Thoracic aorta (tissue), 2 donors: ENCODE measurements at places on chromosomes 3 and 15.
A peak's percentile ranks its signal among the peaks of the same experiment; 100 is the strongest.

- H3K27me3 ChIP-seq = no peaks in the 10 kb centered on the region
- DNase-seq = no peak
- no peak overlapping the region for H3K4me3 ChIP-seq
- H3K4me1 ChIP-seq = no peaks in the 10 kb centered on the region
- H3K27ac ChIP-seq = no peak overlapping the region
Measured at GRCh38 chr3:134762016-134762415, 33.0 kb upstream of the EPHB1 start.

GRCh38 chr3:44029100-44029499 lies 212.6 kb upstream of the TOPAZ1 start:
- H3K4me3 ChIP-seq = no peak overlapping the region
- H3K4me1 ChIP-seq = no peaks in the 10 kb centered on the region
- H3K27ac ChIP-seq = no peak overlapping the region
- DNase-seq = no peak
- no peaks in the 10 kb centered on the region for H3K36me3 ChIP-seq

- no peak overlapping the region for H3K27ac ChIP-seq
- no peaks in the 10 kb centered on the region for H3K27me3 ChIP-seq
- H3K36me3 ChIP-seq = no peaks in the 10 kb centered on the region
- H3K4me1 ChIP-seq = no peaks in the 10 kb centered on the region
- no peak for DNase-seq
- no peak overlapping the region for H3K4me3 ChIP-seq
Measured at GRCh38 chr3:117184574-117184973, 475.0 kb downstream of the TUSC7 start.

DNA sequence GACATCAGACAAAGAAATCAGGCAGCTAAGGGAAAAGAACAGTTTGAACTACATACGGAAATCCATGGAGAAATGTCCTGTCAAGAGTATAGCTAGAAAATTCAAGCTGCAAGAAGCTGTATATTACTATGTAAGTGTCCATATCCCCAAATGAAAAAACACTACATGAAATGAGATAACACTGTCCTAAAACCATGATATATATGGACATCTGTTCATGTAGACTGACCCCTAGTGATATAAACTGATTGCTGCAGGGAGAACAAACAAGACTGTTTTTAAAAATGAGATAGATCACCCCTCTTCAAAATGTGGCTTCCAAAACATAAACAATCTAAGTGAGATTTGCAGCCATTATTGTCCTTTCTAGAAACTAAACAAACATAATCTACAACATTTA lies 985.6 kb downstream of the EPHA3 start:
- no peak for DNase-seq
- H3K27ac ChIP-seq = no peak overlapping the region
- no peaks in the 10 kb centered on the region for H3K36me3 ChIP-seq
- H3K27me3 ChIP-seq = no peaks in the 10 kb centered on the region
- H3K4me1 ChIP-seq = no peaks in the 10 kb centered on the region

DNA sequence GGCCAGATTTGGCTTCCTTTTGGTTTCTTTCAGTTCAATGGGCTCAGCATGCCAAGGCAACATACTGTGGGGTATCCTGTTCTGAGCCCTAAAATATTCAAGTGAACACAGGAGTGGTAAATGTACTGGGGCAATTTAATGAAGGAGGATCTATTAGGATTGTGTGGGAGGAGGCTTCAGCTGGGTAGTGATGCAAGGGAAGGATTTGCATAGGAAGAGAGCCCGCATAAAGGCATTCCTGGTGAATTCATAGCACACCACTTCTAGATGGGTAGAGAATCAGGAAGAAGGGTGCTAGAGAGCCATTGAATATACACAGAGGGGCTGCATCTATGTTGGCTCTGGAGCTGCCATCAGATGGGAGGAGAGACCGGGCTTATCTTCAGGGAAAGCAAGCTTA lies 20.6 kb upstream of the KNG1 start:
- H3K27me3 ChIP-seq = no peaks in the 10 kb centered on the region
- no peaks in the 10 kb centered on the region for H3K36me3 ChIP-seq
- no peak overlapping the region for H3K27ac ChIP-seq
- no peak overlapping the region for H3K4me3 ChIP-seq
- no peak for DNase-seq

DNA sequence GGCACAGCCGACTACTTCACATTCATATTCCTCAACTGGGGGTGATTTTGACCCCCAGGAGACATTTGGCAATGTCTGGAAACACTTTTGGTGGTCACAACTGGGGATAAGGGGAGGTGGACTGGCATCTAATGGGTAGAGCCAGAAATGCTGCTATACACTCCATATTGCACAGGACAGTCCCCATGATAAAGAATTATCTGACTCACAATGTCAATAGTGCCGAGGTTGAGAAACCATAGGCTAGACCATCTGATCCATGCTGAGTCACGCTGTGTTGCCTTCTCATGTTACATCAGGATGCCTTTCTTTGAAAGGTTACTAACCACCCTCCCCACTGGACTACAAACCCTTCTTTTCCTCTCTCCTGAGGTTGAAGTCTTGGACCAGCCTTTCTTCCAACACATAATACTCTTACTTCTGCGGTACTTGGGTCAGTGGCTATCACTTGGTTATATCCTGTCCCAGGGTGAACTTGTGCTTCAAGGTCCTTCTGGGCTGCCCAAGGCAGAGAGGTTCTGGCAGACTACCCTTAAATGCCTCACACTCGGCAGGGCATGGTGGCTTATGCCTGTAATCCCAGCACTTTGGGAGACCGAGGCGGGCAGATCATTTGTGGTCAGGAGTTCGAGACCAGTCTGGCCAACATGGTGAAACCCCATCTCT lies 68.8 kb downstream of the CTNNB1 start:
- no peak overlapping the region for H3K4me3 ChIP-seq
- no peak overlapping the region for H3K27ac ChIP-seq
- H3K36me3 ChIP-seq = no peaks in the 10 kb centered on the region
- no peaks in the 10 kb centered on the region for H3K4me1 ChIP-seq
- no peak for DNase-seq

DNA sequence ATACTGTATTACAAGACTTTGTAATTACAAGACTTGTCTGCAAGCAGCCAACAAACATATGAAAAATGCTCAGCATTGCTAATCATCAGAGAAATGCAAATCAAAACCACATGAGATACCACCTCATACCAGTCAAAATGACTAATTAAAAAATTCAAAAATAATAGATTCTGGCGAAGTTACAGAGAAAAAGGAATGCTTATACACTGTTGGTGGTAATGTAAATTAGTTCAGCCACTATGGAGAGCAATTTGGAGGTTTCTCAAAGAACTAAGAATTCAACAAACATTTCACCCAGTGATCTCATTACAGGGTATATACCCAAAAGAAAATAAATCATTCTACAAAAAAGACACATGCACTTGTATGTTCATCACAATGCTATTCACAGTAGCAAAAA lies 617.5 kb upstream of the CCDC54 start:
- H3K27me3 ChIP-seq = no peaks in the 10 kb centered on the region
- DNase-seq = no peak
- no peak overlapping the region for H3K4me3 ChIP-seq
- H3K4me1 ChIP-seq = no peaks in the 10 kb centered on the region
- no peak overlapping the region for H3K27ac ChIP-seq

DNA sequence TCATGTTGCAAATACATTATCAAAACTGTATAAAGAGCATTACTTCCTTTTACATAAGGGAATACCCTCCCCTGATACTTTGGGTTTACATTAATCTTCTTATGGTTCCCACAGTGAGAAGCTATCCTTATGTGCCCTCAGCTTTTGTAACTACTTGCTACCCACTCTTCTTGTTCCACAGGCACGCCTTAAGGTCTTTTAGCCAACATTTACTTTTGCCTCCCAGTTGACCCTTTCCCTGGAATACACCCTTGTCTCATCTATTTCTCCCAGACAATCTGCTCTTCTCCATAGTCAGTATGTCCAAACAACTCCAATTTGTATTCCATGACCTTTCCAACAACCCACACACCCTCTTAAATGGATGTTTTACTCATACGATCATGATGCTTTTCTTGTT lies 116.8 kb upstream of the COL8A1 start:
- no peaks in the 10 kb centered on the region for H3K36me3 ChIP-seq
- H3K27me3 ChIP-seq = no peaks in the 10 kb centered on the region
- peaks cover 10% of the 10 kb centered on the region for H3K4me1 ChIP-seq

GRCh38 chr3:12532182-12532581 lies 13.1 kb downstream of the MKRN2OS start:
- DNase-seq = no peak
- peaks cover 15% of the 10 kb centered on the region for H3K36me3 ChIP-seq
- no peaks in the 10 kb centered on the region for H3K4me1 ChIP-seq
- H3K27me3 ChIP-seq = no peaks in the 10 kb centered on the region
- H3K4me3 ChIP-seq = no peak overlapping the region

DNA sequence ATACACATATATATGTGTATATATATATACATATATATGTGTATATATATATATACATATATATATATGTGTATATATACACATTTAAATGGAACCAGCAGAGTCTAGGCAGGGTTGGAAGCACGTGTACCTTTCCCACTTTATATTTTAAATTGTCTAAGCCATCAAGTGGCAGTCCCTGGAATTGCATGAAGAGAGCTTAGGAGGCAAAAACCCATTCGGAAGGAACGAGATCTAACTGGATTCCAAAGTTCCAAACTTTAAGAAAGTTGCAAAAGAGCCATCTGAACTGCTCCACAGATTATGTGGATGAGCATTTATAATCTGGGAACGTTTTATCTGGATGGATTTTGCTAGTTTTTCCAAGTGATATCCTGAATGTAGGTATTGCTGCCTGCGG lies 186.5 kb downstream of the FOXP1 start:
- H3K4me1 ChIP-seq = peaks cover 25% of the 10 kb centered on the region
- no peak for DNase-seq
- no peaks in the 10 kb centered on the region for H3K27me3 ChIP-seq
- H3K36me3 ChIP-seq = no peaks in the 10 kb centered on the region
- no peak overlapping the region for H3K27ac ChIP-seq

DNA sequence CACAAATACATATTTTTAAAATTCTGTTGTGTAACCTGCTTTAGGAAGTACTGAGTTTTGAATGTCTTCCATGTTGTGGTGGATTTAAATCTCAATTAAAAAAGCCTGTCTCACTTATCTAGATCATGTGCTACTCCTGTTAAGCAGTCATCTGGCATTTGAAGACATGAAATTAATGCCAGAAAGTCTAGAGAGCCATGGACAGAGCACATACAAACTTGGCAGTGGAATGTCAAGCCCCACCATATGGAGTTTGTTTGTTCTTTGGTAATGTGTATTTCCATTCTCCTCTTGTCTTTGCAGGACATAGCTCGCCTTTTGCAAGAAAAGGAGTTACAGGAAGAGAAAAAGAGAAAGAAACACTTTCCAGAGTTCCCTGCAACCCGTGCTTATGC lies 39.3 kb upstream of the UTS2B start:
- H3K4me1 ChIP-seq = no peaks in the 10 kb centered on the region
- DNase-seq = no peak
- no peak overlapping the region for H3K4me3 ChIP-seq
- H3K36me3 ChIP-seq = peaks cover 3% of the 10 kb centered on the region

DNA sequence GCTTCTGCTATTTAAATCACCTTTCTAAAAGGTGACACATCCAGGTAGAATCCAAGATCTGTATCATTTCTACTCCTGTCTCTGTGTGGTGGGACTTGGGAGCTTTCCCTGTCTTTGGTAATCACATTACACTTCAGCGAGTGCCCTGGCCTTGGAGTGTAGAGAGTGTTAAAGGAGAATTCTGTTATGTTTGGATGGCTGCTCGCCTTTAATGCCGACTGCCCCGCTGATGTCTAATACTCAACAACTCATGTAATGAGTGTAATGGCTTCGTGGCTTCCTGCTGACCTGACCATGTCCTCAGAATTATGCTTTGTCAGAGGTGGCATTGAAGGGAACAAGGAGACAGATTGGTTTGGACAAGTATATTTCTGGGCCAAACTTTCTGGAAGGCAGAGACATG lies 66.3 kb upstream of the LRTM1 start:
- H3K4me1 ChIP-seq = no peaks in the 10 kb centered on the region
- H3K27ac ChIP-seq = no peak overlapping the region
- no peaks in the 10 kb centered on the region for H3K36me3 ChIP-seq
- H3K4me3 ChIP-seq = no peak overlapping the region
- no peak for DNase-seq

- no peak overlapping the region for H3K4me3 ChIP-seq
- no peaks in the 10 kb centered on the region for H3K27me3 ChIP-seq
- no peaks in the 10 kb centered on the region for H3K36me3 ChIP-seq
- DNase-seq = no peak
Measured at GRCh38 chr15:59444081-59444835, 6.3 kb downstream of the FAM81A start.

DNA sequence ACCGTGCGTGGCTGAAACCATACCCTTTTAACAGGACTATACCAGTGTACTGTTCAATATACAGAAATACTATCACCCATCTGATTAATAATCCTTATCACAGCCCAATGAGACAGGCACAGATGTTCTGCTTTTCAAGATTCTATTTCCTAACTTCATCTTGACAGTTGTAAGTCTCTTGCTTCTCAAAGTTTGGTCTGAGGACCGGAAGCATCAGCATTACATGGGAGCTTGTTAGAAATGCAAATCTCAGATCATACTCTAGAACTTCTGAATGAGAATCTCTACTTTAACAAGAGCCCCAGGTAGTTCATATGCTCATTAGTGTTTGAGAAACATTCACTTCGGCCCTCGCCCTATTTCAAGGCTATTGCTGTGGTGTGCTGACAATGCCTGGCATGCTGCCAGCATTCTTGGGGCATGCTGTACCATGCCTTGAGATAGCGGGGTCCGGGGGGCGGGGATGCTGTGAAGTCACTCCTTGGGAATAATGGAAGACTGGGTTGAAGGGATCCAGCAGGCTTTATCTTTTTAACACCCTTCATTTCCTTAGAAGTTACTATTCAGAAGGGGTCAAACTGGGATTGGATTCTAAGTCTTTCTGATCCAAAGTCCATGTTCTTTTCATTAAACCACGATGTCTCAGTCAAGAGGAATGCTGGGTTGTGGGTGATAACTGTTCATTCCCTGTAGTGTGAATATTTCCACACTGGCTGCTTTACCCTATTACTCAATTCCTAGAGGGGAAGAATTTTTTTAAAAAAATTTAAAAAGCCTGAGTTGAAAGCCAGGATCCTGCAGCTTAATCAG lies 194.7 kb downstream of the LPP start:
- H3K4me3 ChIP-seq = peak overlapping the region; percentile 26
- peaks cover 41% of the 10 kb centered on the region for H3K4me1 ChIP-seq
- no peaks in the 10 kb centered on the region for H3K36me3 ChIP-seq
- DNase-seq = peak; percentile 53
- H3K27me3 ChIP-seq = no peaks in the 10 kb centered on the region
